ENCODE measurements at places on chromosomes 4 and X. TPM values are rescaled to one million over a fixed set of nuclear protein-coding genes. Genes with fewer than 3 reads are reported as not detected.

RAI2 gene
- total RNA-seq = 4.7 TPM

P2RY8 gene
- 0.26 TPM for total RNA-seq

CENPVL2 gene
- not detected for total RNA-seq

SCRG1 gene
- total RNA-seq = 2.4 TPM

PLAC8 gene
- 4.0 TPM for total RNA-seq

TMEM164 gene
- 10.3 TPM for total RNA-seq

SPACA5 gene
- total RNA-seq = not detected

TMEM271 gene
- total RNA-seq = 0.21 TPM

DAPP1 gene
- 19.6 TPM for total RNA-seq

DCHS2 gene
- 14.0 TPM for total RNA-seq

DNA sequence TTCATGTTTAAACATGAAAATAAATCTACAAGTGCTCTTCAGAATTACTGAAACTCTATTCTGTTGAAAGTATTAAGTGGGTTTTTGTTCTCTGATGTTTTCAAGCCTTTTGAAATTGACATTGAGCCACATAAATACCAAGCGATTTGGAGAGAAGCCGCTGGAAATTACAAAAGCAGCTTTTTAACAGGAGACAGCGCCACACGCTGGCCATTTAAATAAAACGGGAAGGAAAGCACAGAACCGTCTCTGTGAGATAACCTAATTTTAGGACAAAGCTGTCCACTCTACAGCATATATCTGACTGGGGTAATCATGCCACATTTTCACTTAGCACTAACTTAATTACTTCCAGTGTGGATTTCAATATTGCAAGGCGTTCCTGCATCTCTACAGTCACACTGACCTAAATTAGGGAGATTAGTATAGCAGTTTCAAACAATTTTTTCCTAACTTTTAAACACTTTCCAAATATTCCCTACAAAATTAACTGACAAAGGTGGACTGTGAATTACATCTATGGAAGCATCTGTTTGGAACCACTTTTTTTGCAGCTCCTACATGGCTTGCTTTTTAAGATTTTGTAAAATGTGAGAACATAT lies 6.8 kb upstream of the ANOS1 start:
- DNase-seq = no peak

- DNase-seq = no peak
Measured at GRCh38 chr4:85842540-85842939, 367.6 kb downstream of the ARHGAP24 start.

DNA sequence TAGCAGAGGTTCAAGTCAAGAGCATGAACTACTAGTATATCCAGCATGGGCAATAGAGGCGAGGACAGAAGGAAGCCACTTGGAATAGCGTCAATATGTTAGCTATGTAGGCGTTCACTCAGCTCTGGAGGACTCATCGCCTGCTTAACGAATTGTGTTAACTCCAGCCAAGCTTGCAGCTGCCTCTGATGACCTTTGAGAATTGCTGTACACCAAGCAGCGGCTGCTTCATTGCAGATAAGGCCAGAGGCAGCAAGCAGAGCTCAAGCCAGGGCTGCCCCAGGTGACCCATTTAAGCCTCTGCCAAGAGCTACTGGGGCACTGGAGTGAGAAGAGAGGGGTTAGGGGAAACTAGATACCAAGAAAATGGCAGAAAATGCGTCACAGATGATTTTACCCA lies 160.2 kb upstream of the IGFBP7 start:
- DNase-seq = no peak

DNA sequence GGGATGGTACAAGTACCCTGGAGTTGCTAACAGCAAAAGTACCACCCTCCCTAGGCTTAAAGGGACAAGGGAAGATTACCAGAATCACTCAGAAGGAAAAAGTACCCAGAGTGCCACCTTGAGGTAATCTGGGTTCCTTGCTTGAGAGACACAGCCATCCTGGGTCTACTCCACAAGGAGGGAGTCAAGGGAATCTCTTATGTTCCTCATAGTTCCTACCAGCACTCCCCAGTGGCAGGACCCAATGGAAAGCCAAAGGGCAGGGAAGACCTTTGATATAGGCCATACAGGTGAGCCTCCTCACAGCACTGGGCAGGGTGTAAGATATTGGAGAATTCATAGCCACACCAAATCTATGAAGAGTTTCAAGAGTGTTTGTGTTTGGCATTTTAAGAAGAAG lies 5.7 kb downstream of the IL2 start:
- DNase-seq = no peak

DNA sequence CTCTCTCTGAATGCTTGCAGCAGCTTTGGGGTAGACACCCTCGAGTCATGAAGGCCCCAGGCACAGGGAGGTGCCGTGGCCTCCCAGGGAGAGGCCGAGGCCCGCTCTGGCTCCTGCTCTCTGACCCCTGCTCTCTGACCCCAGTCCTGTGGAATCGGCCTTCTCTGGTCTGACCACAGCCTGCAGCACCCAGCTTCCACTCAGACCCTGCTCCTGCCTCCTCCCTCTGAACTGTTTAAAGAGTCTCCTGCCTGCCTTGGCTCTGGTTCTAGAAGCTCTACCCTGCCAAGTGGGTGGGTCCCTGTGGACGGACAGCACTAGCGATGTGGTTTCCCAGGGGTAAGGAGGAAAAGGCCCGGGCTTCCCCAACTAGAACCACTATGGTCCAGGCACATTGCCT lies 78.2 kb upstream of the TMEM150C start:
- DNase-seq = no peak

- DNase-seq = no peak
Measured at GRCh38 chr4:105715692-105716278, 7.2 kb downstream of the GSTCD start.

DNA sequence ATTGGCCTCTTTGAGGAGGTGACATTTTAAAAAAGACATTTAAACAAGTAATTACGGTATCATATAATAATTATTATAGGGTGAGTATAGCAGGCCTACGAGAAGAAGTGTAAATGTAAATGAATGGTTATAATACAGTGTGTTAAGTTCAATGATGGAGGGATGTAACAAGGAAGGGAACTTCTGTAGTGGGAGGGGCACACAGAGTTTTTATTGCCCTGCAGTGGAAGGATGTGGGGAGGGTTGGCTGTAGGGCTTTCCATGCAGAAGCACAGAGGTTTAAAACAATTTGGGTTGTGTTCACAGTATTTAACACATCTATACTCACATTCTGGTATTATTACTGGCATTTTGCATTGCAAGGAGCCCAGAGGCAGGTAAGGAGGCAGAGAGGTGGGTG lies 41.1 kb downstream of the AFF1 start:
- no peak for DNase-seq

DNA sequence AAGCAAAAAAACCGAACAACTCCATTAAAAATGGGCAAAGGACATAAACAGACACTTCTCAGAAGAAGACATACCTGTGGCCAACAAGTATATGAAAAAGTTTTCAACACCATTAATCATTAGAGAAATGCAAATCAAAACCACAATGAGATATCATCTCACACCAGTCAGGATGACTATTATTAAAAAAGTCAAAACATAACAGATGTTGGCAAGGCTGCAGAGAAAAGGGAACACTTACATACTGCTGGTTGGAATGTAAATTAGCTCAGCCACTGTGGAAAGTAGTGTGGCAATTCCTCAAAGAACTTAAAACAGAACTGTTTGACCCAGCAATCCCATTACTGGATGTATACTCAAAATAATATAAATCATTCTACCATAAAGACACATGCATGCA lies 436.3 kb downstream of the KLHL13 start:
- no peak for DNase-seq

DNA sequence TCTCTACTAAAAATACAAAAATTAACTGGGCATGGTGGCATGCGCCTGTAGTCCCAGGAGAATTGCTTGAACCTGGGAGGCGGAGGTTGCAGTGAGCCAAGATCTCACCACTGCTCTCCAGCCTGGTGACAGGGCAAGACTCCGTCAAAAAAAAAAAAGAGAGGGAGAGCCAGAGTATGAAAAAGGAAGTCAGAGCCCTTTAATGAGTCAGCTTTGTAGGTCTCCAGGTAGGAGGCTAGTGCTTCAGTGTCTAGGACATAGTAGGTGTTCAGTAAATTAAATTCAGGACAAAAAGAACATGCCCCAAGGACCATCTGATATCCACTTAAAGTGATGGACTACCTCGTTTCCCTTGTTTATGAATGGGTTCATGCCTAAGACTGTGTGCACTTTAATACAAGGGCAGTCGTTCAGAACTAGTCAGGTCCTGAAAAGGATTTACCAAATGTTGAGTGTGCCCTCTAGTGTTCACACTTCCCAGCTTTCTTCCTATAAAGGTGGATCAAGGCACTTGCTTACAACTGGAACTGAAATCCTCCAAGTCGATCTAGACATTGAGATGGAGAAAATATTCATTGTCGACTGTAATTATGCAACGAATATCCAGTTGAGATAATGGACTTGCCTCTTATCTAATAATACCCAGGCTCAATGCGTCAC lies 29.0 kb downstream of the F9 start:
- no peak for DNase-seq

- DNase-seq = no peak
Measured at GRCh38 chr4:68984947-68985346, 33.3 kb upstream of the UGT2A3 start.

DNA sequence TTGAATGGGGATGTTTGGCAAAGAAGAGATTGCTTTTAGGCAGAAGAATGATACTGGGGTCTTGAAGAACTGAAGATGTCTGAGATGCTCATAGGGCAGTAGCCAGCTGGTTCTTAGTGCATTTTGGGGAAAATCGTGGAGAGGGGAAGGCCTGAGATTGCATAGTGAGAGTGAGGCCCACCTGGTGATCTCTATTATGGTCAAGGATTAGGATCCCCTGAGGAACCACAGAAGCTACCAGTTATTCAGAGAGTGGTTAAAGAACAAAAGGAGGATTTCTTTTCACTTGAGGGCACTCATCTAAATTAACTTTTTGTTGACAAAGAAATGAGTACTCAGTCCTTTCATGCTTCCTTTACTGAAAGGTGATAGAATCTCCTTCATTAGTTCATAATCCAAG lies 271.3 kb upstream of the HAND2 start:
- no peak for DNase-seq

GRCh38 chrX:136162827-136163570 lies 15.7 kb downstream of the FHL1 start:
- DNase-seq = no peak

DNA sequence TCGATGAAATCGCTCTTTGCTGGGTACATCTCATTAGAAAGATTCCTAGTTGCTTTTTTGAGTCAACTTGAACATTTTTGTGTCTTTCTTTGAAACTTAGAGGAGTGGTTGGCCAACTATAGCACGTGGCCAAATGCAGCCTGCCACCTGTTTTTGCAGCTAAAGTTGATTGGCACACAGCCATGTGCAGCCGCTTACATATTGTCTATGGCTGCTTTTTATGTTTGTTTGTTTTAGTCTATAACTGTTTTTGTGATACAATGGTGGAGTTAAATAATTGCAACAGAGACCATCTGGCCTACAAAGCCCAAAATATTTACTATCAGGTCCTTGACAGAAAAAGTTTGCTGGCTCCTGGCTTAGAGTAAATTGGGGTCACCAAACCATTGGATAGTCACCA lies 86.3 kb downstream of the CLCN4 start:
- DNase-seq = no peak

DNA sequence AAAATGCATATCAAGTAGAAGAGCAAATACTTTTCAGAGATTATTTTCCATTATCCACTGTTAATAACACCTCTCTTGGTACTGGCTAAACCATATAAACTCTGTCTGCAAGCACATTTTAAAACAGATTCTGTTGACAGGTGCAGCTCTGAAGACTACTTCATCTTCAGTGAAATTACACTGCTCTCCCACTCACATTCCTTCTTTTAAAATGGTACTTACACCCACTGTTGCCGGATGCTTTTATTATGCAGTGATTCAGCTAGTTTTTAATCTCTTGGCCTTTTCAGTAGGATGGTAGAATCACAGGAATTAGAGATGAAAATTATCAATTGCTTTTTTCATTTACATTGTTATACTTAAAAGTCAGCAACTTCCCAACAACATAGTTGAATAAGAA lies 381.6 kb downstream of the GASK1B start:
- DNase-seq = no peak

GRCh38 chrX:281166-281999 lies at the start of gene PLCXD1:
Gene PLCXD1 (plus strand): TSS chrX:281381. CDS start chrX:284188, 2,807 bp downstream.
- DNase-seq = peak; percentile 72

- DNase-seq = no peak
Measured at GRCh38 chrX:15931362-15931761, 76.7 kb upstream of the AP1S2 start.

GRCh38 chr4:126404549-126404948 lies 1089.8 kb downstream of the FAT4 start:
- DNase-seq = no peak

DNA sequence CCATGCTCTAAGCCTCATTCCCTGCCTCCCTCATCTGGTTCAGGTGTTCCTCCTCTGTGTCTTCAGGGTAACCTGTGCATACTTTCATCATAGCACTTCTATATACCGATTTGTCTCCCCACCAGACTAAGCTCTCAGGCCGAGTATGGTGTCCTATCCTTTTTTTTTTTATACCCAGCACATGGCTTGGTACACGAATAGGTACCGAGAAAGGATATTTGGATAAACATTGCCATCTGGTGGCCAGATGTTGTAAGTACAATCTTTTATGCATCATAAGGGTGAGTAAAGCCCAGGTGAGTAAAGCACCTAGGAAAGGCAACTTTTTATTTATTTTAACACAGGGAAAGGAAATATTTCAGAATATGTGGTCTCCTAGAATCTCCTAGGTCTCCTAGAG lies 68.4 kb downstream of the MID2 start:
- DNase-seq = no peak

DNA sequence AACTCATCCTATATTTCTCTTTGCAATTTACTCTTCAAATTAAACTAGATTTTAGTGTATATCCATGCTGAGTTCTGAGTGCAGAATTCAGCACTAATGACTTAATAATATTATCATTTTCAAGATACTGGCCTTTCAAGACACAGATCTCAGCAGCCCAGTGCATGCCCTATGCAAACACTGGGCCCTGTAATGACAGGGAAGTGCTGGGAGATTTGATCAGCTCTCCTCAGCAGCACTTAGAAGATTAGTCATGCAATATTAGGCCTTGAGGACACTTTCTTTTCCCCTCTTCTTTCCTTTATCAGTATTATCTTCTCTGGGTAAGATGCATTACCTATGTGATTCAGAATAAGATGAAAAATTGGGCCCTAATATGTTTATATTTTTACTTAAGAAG lies 207.1 kb downstream of the PPP3CA start:
- DNase-seq = no peak

DNA sequence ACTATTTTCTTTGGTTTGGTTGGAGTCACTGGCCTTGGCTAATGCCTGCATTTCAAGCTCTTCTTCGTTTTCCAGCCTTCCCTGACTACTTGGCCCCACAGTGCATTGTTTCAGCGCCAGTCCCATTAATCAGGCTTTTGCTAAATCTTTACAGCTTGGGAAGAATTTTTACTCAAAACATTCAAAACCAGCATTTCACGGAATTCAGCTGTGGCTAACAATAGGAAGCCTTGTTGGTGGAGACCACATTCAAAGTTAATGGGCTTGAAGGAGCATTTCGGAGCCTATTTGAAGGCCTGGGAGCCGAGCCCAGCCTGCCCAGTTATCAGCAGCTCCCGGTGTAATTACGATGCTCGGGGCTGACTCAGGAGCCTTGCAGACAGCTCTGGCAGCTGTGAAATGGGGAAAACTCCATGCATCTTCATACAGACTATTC lies 30.8 kb upstream of the VCX2 start:
- no peak for DNase-seq

Measured in urinary bladder (tissue), 4 donors.